AG08395 (cell line): ENCODE measurements at places on chromosomes 6 and 20.

DNA sequence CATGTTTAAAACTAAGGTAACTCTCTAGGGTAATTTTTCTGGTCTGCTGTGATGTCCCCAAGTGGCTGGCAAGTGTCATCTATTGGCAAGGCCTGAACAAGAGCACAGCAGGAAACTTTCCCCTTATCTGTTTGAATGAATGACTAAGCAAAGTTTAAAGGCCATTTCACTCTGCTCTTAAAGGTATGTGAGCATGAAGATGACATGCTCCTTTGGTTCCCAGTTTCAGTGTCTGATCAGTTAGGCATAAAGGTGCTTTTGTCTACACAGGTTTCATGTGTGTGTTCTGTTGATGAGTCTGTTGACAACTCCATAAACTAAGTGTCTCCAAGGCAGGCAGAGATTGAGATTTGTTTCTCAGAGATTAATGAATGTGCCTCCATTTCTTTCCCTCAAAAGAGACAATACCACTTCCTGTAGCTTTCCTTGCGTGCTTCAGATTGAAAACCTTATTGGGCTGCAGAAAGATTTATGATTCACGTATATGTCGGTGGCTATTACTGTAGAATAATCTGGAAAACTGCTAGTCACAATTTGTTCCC lies 83.9 kb downstream of the MAP3K7 start:
- DNase-seq = no peak

- DNase-seq = peak; percentile 70
Observed at GRCh38 chr6:144286503-144287393, 1.6 kb downstream of the UTRN start.

- DNase-seq = no peak
Observed at GRCh38 chr20:4767084-4767483, 45.4 kb downstream of the PRND start.

DNA sequence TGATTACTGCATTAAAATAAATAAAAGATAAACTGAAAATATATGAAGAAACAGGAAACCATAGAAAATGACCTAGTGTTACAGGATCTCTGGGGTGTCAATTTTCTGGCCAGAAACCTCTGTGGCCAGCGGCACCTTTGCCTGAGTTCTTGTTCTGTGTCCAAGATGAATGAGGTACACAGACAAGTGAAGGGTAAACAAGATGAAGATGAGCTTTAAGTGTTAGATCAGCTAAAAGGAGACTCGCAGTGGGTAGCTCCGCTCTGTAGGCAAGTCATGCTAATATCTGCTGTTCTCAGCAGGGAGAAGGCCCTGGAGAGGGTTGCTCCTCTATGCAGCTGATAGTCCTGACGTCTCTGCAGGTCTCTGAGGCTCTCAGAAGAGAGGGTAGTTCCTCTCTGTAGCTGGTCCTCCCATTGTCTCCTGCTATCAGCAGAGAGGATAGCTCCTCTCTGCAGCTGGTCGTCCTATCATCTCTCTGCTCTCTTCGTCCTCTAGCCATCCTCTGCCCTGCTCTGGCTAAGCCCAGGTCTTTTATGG lies 35.9 kb upstream of the TBC1D22B start:
- DNase-seq = no peak

- DNase-seq = no peak
Observed at GRCh38 chr6:35728683-35729678, 7.9 kb upstream of the ARMC12 start.

DNA sequence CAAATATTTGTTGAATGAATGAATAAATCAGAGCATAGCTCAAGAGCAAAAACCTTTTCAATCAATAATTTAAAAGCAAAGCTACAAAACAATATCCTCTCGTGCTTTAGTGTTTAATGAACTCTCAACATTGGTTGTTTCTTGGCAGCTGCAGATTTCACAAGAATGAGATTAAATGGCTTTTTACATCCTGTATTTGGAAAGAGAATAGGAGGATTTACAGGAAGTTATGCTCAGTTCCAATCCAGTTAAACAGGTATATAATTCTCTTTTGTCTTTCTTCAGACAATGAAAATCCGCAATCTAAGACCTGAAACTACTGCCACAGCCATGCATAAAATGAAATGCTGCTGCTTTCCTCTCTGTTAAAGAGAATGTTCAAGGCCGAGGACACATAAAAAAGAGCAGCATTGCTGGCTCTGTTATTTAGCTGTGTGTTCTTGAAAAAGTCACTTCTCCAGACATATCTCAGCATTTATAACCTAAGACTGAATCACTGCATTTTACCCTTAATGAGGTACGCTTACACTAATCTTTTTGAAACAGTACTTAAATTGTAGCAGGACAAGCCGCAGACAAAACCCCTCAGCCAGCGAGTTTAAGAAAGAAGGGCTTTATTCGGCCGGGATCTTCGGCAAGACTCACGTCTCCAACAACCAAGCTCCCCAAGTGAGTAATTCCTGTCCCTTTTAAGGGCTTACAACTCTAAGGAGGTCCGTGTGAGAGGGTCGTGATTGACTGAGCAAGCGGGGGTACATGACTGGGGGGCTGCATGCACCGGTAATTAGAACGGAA lies 3.6 kb downstream of the C6orf52 start:
- no peak for DNase-seq

- no peak for DNase-seq
Observed at GRCh38 chr6:166484863-166485262, 101.6 kb downstream of the RAMACL start.
